Stimulated activated CD4-positive, alpha-beta T cell treated with anti-CD3 and anti-CD28 coated beads, Interleukin-15, amount 100 ng/mL, for 1 hour (primary cell): ENCODE measurements at places on chromosomes 11 and 22.

GRCh38 chr11:57679396-57679795, 11.5 kb downstream of the ZDHHC5 start:
- DNase-seq: no peak

GRCh38 chr11:106378513-106379179, 301.2 kb downstream of the AASDHPPT start:
- DNase-seq: no peak

GRCh38 chr22:49566693-49567092, 261.0 kb downstream of the BRD1 start:
- DNase-seq: no peak

DNA sequence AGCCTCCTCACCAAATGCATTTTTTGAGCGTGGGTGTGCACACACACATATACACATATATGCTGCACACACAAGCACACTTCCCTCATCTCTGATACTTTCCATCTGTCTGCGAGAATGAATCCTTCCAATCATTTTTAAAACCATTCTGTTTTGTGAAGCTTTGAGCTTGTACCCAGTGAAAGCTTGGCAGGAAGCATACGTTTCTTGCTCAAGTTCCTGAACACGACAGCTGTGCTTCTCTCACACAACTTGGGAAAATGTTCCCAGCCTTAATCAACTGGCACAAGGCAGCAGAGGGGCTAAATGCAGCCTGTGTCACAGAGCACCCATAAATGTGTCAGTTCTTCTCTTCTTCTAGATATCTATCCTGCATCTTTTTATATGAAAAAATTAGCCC, 524.0 kb upstream of the KIRREL3 start:
- DNase-seq: no peak

DNA sequence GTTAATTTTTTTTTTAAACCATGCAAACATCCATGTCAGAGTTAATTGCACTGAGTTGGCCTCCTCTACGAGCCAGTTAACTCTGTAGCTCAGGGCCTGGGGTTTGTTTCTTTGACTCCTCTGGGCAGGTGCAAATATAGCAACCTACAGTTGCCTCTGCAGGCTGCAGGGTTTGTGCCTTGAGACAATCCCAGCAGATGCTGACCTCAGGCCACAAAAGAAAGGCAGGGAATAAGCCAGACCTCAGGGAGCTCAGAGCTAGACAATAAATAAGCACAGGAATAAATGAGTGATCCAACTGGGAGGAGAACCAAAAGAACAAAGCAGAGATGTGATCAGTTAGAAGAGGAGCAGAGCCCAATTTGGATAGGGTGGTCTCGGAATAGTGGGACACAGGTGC, 390.8 kb downstream of the SHANK2 start:
- no peak for DNase-seq

- no peak for DNase-seq
Measured at GRCh38 chr22:35580351-35581022, 36.6 kb downstream of the MB start.

DNA sequence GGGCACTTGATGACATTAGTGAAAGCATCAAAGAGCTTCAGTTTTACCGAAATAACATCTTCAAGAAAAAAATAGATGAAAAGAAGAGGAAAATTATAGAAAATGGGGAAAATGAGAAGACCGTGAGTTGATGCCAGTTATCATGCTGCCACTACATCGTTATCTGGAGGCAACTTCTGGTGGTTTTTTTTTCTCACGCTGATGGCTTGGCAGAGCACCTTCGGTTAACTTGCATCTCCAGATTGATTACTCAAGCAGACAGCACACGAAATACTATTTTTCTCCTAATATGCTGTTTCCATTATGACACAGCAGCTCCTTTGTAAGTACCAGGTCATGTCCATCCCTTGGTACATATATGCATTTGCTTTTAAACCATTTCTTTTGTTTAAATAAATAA, 10.6 kb downstream of the REXO2 start:
- DNase-seq: no peak

DNA sequence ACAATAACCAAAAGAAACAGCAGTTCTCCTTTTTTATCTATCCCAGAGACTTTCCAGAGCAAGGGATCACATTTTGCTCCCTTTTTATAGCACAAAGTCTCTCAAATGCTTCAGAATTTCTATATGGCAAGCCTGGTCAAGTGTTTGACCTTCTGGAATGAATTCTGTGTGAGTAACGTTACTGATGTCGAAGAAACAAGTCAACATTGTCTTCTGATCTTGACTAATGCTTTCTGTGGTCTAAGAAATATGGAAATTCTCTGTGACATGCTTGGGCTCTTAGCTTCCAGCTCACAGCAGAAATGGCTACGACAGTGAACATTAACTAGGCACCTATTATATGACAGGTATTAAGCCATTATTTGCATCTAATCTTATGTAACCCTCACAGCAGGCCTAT, 411.7 kb downstream of the CADM1 start:
- no peak for DNase-seq

- DNase-seq: no peak
Measured at GRCh38 chr11:31375879-31376278, 6.2 kb downstream of the DNAJC24 start.

- no peak for DNase-seq
Measured at GRCh38 chr22:23396362-23397007, 183.6 kb downstream of the IGLL1 start.

DNA sequence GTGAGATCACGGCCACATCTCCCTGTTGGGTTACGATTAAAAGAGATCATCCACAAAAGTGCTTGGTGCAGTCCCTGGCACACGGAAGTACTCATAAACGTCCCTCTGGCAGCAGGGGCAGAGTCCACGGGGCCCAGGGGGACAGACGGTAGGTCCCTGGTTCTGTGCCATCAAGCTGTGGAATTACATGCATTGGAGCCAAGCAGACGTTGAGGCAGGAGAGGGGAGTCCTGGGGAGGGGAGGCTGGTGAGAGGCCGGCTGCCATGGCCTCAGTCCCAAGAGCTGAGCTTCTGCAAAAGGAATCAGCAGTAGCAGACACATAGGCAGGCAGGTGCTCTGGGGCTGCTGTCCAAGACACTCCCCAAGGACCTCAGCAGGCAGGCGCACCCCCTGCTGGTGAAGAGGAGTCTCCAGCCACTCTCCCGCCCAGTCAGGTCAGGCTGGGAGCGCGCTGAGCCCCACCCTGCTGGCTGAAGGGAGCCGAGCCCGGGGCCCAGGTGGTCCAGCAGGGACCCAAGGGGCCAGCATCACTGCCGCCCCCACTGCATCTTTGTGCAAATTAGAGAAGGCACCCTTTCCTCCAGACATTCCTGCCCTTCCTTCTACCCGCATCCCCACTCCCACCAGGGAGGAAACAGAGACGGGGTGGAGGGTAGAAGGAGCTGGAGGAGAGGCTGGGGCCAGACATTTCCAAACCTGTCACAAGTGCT, 7.6 kb upstream of the KCTD17 start:
- DNase-seq: no peak
